Fibroblast of skin of abdomen (primary cell): ENCODE measurements at places on chromosomes 3 and 15.
A peak's percentile ranks its signal among the peaks of the same experiment; 100 is the strongest.

DNA sequence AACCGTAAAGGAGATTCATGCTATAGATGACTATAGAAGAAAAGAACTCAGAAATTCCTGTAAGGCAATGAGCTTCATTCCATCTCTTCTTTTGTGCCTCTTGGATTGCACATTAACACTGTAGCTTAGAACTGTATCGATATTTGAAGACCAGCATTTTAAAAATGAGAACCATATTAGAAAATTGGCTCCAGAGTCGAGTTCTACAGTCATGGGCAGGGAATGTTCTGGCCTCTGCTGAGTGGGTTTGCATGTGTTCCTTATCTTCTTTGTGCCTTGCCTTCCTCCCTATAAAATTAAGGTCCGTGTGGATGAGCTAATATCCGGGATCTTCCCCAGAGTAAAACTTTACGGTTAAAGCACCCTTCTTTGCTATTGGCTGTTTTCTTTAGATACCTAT is 77.4 kb upstream of the PLCL2 start:
- peak; percentile 60 for DNase-seq

DNA sequence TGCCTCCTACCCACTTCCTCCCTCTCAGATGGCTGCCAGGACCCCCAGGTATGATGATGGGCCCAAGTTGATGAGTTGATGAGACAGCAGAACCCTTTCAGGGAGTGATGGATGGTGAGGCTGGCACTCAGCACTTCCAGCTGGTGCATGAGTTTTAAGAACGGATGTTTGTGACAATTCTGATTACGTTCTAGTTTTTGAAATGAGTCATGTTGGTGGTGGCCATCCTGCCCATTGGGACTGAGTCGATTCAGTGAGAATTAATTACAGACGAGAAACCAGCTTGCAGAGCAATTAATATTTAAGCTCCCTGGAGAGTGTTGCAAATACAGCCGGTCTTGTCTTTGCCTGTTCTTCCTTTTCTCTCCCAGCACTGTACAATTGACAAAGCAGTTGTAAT is 56.9 kb upstream of the NR2C2 start:
- no peak for DNase-seq

GRCh38 chr15:93121973-93122910 is 33.2 kb upstream of the RGMA start:
- DNase-seq = peak; percentile 36

GRCh38 chr3:120196333-120196732 is 88.7 kb downstream of the GPR156 start:
- DNase-seq = no peak

GRCh38 chr3:160792540-160792939 is 36.5 kb downstream of the PPM1L start:
- DNase-seq = no peak

GRCh38 chr3:147418371-147418781 is 9.2 kb downstream of the ZIC1 start:
- no peak for DNase-seq

DNA sequence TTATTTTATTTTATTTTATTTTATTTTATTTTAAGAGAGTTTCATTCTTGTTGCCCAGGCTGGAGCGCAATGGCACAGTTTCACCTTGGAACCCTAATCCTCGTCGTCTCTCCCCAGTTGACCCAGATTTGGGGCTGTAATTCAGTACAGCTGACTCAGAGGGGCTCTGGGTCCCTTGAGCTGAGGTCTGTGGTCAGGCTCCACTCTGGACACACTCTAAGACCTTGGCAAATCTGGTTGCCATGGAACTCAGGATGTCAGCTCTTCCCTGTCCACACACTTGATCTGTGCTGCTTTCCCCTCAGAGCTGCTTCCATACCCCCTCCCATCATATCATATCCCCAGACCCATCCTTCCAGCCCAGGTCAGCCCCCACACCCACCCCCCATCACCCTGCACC is 675 bp upstream of the CYP11A1 start:
- no peak for DNase-seq

GRCh38 chr3:149486726-149487125 is 12.2 kb downstream of the TM4SF4 start:
- no peak for DNase-seq

DNA sequence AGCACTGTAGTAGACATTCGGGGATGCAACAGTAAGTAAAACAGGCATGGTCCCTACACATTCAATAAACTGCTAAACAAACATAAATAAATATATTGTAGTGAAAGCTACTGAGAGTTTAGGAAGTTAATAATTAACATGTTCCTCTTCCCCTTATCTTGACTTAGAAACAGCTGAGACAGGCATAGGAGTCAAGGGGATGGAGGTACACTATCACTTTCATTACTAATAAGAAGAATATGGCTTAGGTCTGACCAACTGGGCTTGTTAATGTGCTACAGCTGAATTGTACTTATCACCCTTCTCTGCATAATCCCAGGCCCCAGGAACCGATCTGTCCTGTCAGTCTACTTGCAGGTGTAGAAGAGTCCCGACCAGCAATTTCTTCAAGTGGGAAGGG is 116.3 kb upstream of the DAZL start:
- DNase-seq = no peak

DNA sequence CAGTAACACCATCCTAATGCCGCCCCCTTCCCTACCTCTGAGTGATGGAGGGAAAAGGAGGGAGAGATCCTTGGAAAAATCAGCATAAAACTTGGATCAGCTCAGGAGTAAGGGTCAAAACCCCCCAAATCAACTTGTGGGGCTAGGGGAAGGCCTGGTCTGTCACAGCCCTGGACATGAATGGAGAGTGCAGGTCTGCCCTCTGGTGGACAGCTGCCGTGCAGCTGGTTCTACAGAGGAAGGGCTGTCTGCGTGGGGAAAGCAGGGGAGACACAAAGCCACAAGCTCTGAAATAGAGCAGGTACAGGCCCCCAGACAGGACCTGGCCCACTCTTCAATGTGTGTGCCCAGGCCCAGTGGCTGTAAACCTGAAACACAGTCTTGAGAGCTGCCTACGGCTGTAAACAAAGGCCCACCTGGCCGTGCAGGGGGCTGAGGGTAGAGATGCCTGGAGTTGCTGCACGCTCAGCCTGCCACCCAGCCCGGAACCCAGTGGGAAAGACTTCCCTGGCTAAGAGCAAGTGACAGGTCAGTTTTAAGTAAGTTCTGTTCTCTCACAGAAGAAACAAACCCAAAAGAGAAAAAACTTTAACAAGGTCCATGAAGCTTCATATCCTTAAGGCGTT is 16.4 kb downstream of the CLK3 start:
- DNase-seq = peak; percentile 35

DNA sequence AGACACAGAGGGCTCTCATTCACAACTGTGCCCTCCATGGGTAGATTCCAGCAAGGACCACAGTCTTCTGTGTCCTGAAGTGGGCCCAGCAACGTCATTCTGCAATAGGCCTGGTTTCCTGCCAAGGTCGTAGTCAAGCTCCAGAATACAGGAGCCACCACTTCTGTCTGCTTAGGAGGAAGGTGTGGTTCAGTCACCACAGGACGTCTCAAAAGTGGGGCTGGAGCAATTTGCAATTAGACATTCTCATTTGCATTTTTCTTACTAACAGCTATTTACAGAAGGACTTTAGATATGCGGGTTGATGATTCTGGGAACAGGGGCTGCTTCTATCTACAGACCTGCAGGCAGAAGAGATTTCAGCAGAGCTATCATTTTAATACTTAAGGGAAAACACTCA is 58.7 kb upstream of the MYRIP start:
- no peak for DNase-seq

DNA sequence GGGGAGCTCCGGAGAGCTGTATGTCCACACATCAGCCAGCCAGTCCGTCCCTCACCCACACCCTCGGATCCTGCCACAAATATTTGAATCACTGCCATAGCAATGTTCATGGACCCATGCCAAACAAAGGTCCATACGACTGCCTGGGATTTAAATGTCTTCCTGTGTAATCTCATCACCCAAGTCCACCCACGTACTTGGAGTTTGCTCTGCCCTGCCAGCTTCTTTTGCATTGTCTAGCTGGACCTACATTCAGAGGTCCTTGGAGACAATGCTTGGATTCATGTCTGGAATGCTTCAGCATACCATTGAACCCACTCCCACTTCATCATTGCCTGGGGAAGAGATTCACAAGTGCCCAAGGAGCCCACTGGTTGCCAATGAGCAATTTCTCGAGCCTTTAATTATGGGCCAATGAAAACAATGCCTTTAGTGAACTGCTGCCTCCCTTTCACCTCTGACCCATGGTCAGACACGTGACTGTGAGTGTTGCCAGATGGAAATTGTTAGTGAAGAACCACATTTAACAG is 90.4 kb upstream of the PHLDB2 start:
- peak; percentile 96 for DNase-seq

GRCh38 chr3:60025096-60026050 is 975.5 kb upstream of the CFAP20DC start:
- DNase-seq = peak; percentile 90

DNA sequence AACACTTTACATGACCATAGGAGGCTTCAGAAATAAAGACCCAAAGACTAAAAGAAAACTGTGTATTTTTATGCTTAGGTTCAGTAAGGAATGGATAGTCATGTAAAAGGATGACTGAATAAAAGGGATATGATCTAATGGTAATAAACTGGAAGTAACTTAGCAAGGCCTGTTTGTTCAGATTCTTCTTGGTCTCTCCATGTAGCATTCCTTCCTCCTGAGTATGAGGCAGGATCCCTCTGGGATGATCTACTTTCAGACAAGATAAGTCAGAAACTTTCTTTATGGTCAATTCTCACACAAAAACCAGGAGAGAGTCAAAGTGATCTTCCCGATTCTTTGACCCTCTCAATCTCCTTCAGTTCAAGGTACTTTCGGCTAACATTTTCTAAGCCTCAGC is 340.8 kb upstream of the DCBLD2 start:
- DNase-seq = peak; percentile 78

- DNase-seq = no peak
These were observed 8.8 kb downstream of the C3orf22 start for GRCh38 chr3:126549861-126550487.

GRCh38 chr3:168495270-168495669 is 399.5 kb upstream of the GOLIM4 start:
- DNase-seq = no peak

DNA sequence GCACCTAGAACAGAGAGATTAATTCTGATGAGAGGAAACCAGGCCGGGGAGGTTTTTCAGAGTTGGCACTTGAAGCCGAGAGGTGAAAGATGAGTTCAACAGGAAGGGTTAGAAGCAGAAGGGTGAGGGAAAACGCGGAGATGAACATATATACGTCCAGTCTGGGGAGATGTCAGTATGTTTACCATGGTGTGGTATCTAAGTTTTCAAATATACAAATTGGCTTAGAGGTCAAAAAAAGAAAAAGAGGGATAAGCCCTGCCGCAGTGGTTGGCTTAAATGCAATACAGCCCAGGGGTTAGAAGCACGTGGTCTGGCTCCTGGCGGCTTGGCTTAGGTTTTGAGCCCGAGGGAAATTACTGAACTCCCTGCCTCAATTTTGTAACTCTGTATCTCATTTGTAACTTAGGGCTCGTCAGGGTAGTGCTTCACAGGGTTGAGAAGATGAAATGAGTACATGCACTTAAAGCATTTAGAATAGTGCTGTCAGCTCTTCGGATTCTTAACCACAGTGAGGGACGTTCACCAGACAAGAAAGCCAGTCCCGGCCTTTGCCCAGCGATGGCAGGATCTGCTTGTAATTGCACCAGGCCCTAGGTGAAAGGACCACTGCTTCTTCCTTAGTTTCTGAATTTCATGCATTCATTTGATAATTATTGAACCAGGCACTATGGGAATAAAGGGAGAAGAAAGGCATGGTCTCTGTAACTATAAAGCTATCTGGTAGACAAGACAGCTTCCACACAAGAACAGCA is 6.4 kb downstream of the HES1 start:
- DNase-seq = peak; percentile 37

DNA sequence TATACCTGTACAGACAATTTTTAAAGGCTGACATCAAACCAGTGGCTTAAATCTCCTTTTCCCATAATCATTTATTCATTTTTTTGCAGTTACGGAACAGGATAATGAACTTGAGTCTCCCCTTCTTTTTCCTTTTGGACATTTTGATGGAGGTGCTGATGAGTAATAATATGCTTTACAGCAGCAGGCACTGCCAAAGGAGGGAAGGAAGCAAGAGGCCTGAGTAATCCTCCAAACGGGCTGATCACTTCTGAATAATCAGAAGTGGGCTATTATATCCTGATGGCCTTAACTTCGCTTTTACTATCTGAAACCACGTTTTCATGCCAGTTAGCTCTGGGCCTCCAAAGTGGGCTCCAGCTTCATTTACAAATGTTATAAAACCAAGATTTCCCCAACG is 527.2 kb downstream of the FOXP1 start:
- DNase-seq = peak; percentile 62

GRCh38 chr3:134407239-134407625 is 33.0 kb upstream of the AMOTL2 start:
- DNase-seq = peak; percentile 32

GRCh38 chr3:62261736-62262135 is 111.6 kb downstream of the FEZF2 start:
- DNase-seq = no peak

DNA sequence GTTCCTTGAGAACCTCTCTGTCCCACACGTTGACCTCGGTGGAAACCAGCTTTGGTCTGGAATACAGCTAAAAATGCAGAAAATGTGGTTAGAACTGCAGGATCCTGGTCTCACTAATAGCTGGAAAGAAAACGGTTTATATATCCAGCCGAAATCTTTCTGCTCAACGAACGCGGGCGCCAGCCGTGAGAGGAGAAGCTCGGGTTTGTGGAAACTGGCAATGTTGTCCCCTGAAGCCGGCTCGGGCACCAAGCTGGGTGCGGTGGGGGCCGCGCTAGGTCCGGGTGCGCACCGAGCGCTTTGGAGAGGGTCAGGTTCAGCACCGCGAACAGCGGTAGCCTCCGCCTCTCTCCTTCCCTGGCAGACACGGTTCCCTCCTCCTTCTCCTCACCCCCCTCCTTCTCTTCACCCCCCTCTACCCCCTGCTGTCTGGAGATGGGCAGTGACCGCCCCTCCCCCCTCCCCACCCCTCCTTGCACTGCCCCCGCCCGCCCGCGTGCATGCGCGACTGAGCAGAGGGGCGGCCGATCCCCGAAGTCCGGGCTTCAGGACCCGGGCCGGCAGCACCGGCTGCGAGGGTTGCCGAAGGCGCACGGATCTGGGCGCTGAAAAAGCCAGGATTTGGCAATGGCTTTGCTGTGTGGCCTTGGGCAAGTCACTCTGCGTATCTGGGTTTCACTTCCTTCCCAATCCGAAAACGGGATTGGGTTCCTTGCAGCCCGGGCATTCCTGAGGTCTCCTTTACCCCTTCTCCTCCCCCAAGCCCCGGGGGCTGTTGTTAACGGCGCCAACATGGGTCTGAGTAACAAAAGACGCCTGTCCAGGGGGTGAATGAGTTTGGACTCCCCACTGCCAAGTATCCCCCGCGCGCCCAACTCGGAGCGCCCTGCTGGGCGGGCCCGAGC is at the start of gene SKOR1:
Gene SKOR1, plus strand, starts transcription at position 534 of the 905 bp plus-strand sequence. Its CDS starts 94 bp downstream, at position 628.
- DNase-seq = no peak

- no peak for DNase-seq
These were observed 423.1 kb downstream of the PLCL2 start for GRCh38 chr3:17307887-17308286.

- DNase-seq = peak; percentile 71
These were observed 329.1 kb downstream of the FOXP1 start for GRCh38 chr3:71254281-71255057.

- no peak for DNase-seq
These were observed 45.5 kb downstream of the CPNE4 start for GRCh38 chr3:131989318-131989717.
